ENCODE measurements at places on chromosomes 11 and 22. TPM values are rescaled to one million over a fixed set of nuclear protein-coding genes. Genes with fewer than 3 reads are reported as not detected.

GRCh38 chr11:28339488-28339887, 231.3 kb downstream of the METTL15 start:
- no peak for DNase-seq

Gene CCDC116
- 0.66 TPM for total RNA-seq

Gene RDX
- 131 TPM for total RNA-seq

Gene ZNF215
- 9.9 TPM for total RNA-seq

DNA sequence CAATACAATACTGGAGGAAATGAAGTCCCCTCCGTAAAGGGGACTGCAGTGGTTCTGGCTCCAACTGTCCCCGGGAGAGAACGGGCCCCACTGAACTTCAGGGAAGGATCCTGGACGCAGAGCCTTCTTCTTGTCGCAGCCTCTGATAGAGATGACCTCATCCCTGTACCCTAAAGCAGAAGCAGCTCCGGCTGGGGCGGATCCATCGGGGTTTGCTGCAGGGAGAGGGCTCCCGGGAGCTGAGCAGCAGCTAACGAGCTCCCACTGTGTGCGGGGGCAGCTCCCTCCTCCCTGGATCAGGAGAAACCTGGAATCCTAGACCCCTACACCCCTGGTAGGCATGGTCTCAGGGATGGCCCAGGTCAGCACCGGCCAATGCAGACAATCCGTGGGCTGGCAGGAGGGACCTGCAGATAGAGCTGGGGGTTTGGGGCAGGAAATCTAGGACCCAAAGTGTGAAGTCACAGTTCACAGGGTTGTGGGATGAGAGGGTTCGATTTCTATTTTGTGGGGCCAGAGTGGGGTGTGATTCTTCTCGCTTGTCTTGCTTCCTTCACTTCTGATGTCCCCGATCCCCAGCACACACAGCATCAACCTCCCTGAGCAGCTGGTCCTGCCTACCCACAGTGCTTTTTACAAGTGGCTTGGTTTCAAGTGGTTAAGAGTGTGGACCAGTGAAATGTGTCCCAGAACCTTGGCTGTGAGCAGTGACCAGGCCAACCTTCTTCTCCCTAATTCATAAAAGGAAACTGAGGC, 12.9 kb downstream of the KIAA0930 start:
- DNase-seq = no peak

DNA sequence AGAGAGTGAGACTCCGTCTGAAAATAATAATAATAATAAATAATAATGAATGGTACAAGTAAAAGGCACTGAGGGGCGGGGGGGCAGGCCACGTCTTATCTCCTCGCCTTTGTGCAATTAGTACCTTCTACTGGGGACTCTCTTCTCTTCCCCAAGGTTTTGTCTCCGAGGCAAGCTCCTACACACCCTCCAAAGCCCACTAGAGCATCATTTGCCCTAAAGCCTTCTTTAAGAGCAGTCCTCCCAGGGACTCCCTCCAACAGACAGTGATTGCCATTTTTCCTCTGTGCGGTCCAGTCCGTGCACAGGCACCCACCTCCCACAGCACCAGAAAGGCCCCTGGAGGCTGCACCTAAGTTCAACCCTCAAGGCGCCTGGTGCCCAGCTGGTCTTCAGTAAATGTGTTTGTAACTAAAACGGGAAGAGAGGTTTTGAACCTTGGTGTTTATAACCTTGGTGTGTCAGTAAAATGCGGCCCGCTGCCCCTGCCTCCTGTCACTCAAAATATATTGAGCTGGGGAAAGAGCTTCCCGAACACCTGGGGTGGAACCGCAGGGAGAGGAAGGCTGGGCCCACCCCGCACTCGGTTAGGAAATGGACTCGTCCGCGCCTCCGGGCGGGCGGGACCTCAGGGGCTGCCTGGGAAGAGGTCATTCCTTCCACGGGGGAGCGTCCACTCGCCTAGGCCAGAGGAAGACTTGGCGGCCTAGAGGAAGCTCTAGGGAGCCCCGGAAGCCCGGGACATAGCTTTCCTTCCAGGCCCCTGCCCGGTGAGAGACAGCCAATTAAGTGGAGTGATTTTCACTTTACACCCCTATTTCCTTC, 4.7 kb upstream of the KDELR3 start:
- DNase-seq = no peak

- DNase-seq = no peak
Observed at GRCh38 chr11:45885921-45886721, 670 bp downstream of the MAPK8IP1 start.

- no peak for DNase-seq
Observed at GRCh38 chr11:132045107-132045506, 674.7 kb downstream of the NTM start.

DNA sequence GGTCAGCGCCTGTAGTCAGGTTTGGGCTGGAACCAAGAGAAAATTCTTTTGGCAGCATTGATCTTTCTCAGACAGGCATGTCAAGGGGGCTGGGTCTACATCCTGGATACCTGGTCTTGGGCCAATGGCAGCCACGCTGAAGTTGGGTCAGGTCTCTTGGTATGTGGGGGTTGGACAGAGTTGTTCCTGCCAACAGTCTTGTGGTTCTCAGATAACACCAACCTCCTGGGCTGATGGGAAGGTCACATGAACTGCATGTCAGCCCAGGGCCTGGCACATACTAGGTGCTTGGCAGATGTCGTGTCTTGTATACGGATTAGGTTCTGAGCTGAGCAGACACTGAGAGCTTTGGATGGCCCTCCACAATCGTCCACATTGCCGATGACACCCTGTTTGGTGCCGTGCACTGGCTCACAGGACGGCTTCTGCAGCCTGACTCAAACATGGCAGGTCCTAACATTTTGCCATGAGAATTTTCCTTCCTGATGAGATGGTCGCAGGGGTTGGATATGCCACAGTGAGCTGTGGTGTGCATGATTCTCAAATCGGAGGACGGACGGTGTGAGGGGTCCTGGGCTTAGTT, 42.0 kb downstream of the FBLN1 start:
- DNase-seq = no peak

DNA sequence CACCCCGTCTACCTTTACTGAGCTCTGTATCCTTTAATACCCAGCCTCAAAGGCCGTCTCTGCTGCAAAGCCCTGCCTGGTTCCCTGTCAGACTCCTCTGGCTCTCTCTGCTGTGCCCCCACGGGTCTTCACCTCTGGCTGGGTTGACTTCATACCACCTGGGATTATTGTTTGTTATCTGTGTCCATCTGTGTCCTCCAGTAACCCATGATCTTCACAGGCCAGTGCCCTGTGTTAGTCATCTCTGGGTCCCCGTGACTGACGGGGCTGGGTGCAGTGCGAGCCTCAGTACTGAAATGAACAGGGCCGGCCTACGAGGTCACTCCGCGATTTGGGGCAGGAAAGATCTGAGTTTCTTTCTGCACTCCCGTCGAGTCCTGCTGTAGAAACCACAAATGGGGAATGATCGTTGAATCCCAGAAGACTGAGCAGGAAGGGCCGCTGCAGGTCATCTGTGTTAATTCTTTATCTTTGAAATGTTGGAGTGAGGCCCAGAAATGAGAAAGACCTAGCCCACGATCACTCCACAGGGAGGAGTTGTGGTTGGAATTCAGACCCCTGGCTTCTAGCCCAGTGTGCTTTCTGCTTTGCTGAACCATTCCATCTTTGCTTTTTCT, 12.3 kb upstream of the TUB start:
- DNase-seq = no peak

DNA sequence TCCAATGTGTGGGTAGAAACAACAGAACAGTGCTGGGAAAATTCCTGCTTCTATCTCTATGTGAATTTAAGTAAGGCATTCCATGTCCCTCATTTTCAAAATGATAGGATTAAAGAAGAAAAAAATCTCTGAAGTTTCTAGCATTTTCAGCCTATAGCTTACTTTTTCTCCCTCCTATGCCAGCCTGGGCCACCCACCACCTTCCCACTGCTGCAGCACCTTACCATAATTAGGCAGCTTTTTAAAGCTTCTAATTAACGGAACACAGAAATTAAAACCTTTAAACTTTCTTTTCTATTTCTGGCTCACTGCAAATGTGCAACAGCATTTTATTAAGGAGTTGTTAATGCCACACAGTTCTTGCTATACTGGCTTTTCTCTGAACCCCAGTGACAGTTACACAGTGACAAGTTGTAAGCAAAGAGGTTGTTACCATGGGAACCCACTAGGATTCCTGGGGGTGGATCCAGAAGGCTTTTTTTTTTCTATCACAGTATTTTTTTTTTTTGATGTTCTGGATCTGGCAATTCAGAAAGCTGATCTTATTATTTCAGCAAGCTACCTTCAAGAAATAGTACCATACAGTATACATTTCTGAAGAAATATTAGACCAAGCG, 20.2 kb downstream of the CELF1 start:
- DNase-seq = no peak

DNA sequence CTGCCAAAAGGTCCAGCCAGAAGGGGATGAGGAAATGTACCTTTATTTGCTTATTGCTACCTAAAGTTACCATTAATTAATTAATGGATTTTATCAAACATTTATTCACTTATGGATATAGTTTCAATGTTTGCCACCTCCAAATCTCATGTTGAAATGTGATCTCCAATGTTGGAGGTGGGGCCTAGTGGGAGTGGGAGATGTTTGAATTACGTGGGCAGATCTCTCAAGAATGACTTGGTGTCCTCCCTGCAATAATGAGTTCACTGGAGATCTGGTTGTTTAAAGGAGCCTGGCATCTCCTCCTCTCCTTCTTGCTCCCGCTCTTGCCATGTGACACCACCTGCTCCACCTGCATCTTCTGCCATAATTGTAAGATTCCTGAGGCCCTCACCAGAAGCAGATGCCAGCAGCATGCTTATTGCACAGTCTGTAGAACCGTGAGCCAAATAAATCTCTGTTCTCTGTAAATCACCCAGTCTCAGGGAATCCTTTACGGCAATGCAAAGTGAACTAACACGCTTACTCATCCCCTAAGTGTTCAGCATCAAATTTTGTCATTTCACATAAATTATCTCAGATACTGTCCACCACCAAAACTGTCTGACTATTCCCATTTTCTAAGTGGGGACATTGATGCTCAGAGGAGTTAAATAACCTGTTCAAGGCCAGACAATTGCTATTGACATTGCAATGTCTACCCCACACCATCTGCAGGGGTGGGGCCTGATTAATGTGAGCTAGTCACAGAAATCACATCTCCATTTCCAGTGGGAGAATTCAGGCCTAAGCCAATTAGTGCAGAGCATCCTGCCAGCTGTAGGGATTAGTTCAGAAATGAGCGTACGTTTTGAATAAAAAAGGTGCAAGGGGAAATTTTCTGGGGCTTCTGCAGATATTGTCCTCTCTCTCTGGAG, 51.6 kb upstream of the SYN3 start:
- no peak for DNase-seq

GRCh38 chr11:12769834-12770345, 95.7 kb downstream of the TEAD1 start:
- peak; percentile 18 for DNase-seq

GRCh38 chr11:118929501-118930093, 3.9 kb upstream of the BCL9L start:
- DNase-seq = peak; percentile 89

DNA sequence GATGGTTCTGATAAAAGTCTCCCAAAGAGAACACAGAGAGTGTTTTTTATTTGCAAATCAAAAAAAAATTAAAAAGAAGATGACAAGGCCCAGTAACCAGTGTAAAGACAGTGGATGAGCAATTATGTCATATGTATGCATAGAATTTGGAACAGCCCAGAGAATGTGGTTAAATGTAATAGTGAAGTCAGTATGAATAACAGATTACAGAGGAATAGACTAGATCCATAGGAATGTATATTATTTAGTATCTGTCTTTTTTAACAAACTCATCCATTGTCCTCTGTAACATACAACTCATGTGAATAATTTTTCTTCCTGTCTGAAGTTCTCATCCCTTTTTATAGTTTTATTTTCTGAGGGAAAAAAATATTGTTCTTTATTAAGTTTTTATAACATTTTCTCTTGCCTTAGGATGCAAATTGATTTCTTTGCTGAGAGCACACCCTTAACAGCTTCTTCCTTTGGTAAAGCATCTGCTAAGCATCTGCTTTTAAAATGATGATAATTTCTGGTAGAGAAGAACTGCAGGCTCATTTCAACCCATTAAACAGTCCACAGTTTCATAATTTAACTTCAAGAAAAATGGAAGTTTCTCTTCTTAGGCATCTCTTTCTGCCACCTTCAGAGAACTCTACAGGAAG, 266.5 kb upstream of the MTNR1B start:
- DNase-seq = no peak

DNA sequence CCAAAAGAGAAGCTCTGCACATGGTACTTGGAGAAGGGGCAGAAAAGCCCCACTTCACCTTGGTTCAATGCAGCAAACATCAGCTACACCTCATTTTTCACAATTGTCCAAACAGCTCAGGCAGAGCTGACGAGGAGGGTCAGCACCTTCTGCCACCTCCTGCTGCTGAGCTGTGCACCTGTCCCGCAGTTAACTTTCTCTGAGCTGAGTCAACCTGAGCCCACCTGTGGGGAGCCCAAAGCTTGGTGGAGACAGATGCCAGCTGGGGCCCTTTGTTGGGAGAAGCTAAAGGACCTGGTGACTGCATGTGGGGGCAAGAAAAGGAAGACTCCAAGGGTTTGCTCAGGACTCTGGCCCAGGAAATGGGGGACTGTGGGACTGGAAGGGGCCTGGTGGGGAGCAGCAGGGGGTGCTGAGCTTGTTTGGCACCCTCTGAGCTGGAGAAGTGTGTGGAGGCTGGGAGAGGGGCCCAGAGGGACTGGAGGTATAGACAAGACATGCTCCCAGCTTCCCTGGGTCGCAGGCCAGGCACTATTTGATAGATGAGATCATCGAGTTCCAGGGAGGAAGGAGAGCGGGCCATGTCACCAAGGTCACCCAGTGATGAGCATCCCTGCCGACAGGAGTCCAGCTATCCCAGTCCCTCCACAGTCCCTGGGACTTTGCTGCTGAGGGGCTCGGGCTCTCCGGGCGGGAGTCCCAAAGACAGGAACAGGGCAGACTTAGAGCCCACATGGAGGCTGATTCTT, 53.5 kb downstream of the KCNJ4 start:
- DNase-seq = no peak

- DNase-seq = peak; percentile 33
Observed at GRCh38 chr11:31645747-31646146, 136.2 kb downstream of the ELP4 start.

Gene OR56B4
- total RNA-seq = not detected

GRCh38 chr22:23035557-23036277, 34.6 kb upstream of the GNAZ start:
- DNase-seq = no peak

DNA sequence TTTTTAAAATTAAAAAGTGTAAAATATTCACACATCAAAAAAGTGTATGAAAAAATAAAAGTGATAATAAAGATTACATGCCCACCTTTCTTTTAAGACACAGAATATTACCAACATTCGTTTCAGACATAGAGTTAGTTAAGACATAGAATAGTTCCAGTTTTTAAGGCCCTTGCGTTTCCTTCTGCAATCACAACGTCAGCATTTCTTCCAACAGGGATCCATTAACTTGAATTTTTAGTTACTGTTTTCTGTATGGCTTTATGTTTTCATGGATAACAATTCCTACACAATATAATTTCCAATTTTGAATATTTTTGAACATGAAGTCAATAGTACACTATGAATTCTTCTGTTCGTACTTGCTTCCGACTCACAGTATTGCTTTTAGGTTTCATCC, 170.8 kb upstream of the C11orf87 start:
- no peak for DNase-seq

GRCh38 chr11:93084727-93085505, 112.9 kb downstream of the SLC36A4 start:
- DNase-seq = no peak

- DNase-seq = no peak
Observed at GRCh38 chr22:43910178-43910695, 13.4 kb upstream of the PNPLA3 start.

- DNase-seq = no peak
Observed at GRCh38 chr11:78025378-78025777, 2.3 kb upstream of the KCTD14 start.

GRCh38 chr22:36197065-36197440, 4.6 kb downstream of the APOL4 start:
- DNase-seq = no peak

Data from HCT116 (cell line).